Esophagus muscularis mucosa (tissue), 4 donors: ENCODE measurements at places on chromosomes 6 and 20. TPM values are rescaled to one million over a fixed set of nuclear protein-coding genes. Genes with fewer than 3 reads are reported as not detected.

The XKR7 gene
- not detected for total RNA-seq

DNA sequence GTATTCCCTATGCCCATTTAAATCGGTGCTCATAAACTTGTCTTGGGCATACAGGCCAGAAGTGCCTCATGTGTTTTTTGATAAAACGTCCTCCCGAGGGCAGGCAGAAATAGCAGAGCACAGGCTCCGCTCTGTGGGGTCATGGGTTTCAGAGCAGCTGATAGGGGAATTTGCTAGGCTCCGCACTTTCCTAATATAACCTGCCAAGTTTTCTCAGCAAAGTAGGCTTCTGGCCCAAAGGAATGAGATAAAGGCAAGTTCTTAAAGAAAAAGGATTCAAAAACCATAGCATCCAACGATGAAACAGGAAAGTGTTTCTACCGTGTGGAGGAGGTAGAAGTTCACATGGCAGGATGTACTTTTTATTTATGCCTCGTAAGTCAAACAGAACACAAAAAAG, 69.8 kb upstream of the RALGAPA2 start:
- no peak for DNase-seq

- DNase-seq: no peak
These were observed 35.6 kb downstream of the TNFAIP3 start for GRCh38 chr6:137902699-137903098.

DNA sequence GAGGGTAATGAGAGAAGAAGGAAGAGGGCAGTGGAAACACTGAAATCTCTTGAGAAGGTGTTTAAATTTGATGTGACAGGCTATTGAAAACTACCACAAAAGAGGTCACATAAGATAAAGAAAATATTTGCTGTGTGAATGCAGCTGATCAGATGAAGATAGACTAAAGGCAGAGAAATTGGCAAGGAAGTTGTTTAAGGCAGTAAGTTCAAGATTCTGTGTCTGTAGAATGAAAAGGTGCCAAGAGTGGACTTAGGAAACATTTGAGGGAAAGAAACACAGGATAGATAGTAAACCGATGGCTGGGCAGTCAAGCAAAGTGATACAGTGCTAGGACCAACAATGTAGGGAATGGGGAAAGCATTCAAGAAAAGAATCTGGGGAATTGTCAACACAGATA, 332.3 kb upstream of the MARCKS start:
- no peak for DNase-seq

- no peak for DNase-seq
These were observed 27.1 kb downstream of the ID4 start for GRCh38 chr6:19864285-19864684.

The APCDD1L gene
- 0.58 TPM for total RNA-seq

The VGLL2 gene
- not detected for total RNA-seq

DNA sequence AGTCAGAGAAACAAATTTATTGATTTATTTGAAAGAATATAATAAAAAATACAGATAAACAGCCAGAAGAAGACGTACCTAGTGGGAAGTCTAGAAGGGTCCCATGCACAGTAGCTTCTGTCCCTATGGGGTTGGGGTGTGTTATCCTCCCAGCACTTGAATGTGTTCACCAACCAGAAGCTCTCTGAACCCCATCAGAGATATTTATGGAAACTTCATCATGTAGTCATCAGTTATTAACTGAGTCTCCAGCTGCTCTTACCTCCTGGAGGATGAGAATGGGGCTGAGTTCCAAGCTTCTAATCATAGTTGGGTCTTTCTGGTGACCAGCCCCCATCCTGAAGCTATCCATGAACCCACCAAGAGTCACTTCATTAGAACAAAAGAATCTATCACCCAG, 15.4 kb upstream of the USP45 start:
- no peak for DNase-seq

The RAET1G gene
- total RNA-seq: 0.32 TPM

DNA sequence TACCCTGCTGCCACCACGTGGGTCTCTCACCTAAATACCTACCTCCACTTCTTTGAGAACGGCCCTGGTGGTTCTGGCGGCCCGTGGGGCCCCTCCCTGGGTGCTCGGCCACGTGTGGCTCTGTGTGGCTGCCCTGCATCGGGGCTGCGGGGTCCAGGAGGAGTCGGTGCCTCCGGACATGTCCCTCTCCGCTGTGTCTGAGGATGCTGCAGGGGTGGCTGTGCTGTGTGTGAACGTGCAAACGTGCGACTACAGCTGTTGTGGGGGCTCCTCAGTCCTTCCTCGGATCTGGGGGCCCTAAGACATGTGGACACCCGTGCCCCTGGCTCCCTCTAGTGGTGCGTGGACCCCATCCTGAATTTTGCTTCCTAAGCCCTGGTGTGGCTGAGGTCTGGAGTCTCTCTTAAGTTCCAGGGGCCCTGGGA, 691.8 kb downstream of the QKI start:
- no peak for DNase-seq
